T-helper 2 cell (primary cell): ENCODE measurements at places on chromosomes 4 and X.

- DNase-seq = no peak
These were observed 19.6 kb downstream of the ATP2B3 start for GRCh38 chrX:153537080-153537479.

- no peak for DNase-seq
These were observed 3.1 kb downstream of the KDM6A start for GRCh38 chrX:44876086-44876485.

GRCh38 chr4:38759113-38759789, 23.5 kb downstream of the TLR10 start:
- peak; percentile 35 for DNase-seq

DNA sequence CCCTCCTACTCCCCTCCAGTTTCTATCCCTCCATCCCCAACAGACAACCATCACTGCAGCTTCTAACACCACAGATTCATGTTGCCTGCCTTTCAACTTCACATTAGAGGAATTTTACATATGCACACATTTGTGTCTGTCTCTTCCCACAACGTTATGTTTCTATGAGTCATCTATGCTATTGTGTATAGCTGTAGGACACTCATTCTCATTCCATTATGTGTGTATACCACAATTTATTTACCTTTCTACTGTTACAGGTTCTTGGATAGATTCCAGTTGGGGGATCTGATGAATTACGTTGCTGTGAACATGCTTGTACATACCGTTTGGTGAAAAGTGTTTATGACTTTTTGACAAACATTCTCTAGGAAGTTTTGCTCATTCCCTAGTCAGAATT, 58.8 kb upstream of the TRPC3 start:
- DNase-seq = no peak

GRCh38 chr4:24229978-24230377, 340.1 kb upstream of the PPARGC1A start:
- no peak for DNase-seq

- no peak for DNase-seq
These were observed 16.8 kb downstream of the FAM53A start for GRCh38 chr4:1667273-1667672.

- DNase-seq = no peak
These were observed 317.1 kb upstream of the PABPC4L start for GRCh38 chr4:134518574-134519217.

DNA sequence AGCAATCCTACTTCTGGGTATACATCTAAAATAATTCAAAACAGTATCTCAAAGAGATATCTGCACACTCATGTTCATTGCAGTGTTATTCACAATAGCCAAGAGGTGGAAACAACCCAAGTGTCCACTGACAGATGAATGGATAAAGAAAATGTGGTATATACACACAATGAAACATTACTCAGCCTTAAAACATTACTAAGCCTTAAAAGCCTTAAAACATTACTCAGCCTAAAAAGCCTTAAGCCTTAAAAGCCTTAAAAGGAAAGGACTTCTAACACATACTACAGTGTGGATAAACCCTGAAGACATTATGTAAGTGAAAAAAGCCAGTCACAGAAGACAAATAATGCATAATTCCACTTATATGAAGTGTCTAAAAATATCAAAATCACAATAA, 40.3 kb upstream of the TFDP3 start:
- no peak for DNase-seq

DNA sequence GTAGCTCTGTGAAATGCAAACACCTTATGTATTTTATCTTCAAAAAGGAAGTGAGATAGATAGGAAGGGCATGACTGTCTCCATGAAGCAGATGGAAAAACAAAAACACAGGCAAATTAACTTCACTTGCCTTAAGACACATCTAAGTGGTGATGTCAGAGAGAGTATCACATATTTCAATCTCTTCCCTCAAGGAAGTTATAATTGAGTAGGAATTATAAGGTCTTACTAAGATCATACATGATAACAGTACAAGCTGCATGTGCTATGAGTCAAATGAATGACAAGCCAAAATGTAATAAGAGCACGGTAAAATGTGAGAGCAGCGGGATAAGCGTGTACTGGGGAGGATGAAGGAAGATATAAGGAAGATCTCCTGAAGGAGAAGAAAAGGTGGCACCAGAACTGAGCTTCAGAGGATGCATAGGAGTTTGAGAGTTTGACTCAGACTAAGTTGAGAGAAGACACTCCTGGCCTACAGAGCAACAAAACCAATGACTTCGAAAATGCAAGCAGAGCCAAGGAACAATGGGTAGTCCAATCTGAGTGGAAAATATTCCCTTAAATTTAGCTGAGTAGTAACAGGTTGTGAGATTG, 43.3 kb upstream of the GALNT7 start:
- no peak for DNase-seq

- DNase-seq = no peak
These were observed 707.8 kb upstream of the AMOT start for GRCh38 chrX:113548308-113549015.

DNA sequence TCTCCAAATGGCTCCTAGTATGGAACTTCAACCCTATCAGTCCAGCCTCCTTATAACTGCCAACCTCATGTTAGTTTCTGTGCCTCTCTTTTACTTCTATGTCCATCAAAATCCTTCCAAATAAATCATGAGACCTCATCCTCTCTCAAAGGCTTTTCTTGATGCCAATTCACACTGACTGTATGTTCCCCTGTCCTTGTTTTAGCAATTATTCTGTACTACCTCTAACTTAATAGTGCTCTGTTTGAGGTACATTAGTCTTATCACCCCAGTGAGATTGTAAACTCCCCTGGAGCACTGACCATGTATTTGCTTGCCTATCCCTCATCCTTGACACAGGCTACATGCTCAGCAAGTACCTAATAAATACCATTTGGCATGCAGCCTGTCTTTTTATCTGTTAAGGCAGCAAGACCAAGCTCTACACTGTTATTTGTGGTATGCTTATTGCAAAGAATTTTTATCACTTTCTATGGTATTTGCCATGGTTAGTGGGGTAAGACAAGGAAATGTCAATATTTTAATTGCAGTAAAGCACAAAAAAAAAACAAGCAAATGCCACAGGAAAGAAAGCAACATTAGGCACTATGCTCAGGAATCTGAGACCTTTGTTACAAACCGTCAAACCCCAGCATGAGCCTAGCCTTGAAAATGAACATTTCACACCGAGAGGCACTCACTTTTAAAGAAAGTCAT, 119.2 kb downstream of the SMARCA1 start:
- DNase-seq = no peak

- no peak for DNase-seq
These were observed 197.1 kb upstream of the FGF13 start for GRCh38 chrX:138908577-138908976.

DNA sequence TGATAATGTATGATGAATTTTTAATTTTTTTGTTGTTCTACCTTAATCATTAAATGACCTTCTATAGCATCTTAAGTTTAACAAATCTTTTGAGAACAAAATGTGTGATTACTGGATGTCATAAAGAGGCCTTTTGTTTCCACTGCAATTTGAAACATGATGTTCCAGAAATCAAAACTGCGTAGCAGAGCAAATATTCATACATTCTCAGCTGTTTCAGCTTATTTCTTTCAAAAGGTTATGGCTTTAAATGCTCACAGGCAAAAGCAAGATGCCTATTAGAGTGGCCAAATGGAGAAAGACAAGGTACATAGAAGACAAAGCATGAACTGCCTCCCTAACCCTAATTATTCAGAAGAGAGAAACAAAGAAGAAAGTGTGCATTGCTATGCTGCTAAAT, 233.0 kb upstream of the SLC7A11 start:
- no peak for DNase-seq

- DNase-seq = no peak
These were observed 330.9 kb downstream of the ARHGAP24 start for GRCh38 chr4:85805891-85806290.

- DNase-seq = no peak
These were observed 27.5 kb upstream of the CXCL13 start for GRCh38 chr4:77578145-77578544.
